CD4-positive, alpha-beta T cell treated with Interleukin-10 for 1 hour (primary cell): ENCODE measurements at places on chromosomes 6 and 20.

- no peak for DNase-seq
These were observed 68.2 kb upstream of the STXBP5 start for GRCh38 chr6:147136057-147136456.

DNA sequence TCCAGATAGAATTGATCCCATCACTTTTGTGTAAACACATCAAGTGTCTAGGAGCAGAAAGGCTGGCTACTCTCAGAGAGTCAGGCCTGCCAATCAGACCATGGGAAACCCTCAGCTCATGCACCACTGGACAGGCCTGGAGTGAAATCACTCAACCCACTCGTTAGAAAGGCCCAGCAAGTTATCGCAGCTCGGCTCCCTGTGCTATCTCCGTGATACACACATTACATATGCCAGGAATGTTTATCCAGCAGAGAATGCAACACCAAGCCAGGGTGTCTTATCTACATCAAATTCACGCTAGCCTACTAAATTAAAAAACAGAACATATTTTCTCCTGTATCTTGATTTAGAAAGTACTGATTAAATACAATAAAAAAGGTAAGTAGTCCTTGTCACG is 232.4 kb upstream of the FOXQ1 start:
- no peak for DNase-seq

- DNase-seq = no peak
These were observed 62.7 kb downstream of the THBS2 start for GRCh38 chr6:169190970-169191369.

- no peak for DNase-seq
These were observed 233.7 kb downstream of the THBS2 start for GRCh38 chr6:169019727-169020491.

DNA sequence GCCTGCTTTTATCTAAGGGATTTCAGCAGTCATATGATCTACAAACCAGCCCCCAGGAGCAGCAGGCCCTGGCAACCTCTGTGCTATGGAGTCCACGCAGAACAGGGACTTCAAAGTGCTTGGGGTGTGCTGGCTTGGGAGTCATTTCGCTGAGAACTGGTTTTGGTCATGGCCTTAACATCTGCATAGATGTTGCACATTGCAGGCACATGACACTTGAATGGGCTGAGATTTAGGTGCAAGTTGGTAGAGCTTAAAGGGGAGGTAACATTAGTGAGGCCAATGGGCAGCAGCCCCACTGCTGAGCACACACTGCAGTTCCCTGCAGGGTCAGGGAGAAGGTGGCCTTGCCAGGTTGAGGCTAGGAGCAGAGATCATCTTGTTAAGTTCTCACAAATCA is 43.6 kb downstream of the RREB1 start:
- DNase-seq = no peak

- DNase-seq = no peak
These were observed 146.7 kb downstream of the TASP1 start for GRCh38 chr20:13492001-13492481.

GRCh38 chr20:63178446-63178820 is 37.5 kb downstream of the YTHDF1 start:
- DNase-seq = no peak

GRCh38 chr6:22366214-22366613 is 69.4 kb upstream of the PRL start:
- no peak for DNase-seq

- no peak for DNase-seq
These were observed 106.3 kb downstream of the ZDHHC14 start for GRCh38 chr6:157487110-157487773.

GRCh38 chr20:62489186-62489931 is 13.6 kb upstream of the GATA5 start:
- no peak for DNase-seq

GRCh38 chr6:71015392-71015791 is 58.5 kb upstream of the B3GAT2 start:
- no peak for DNase-seq

GRCh38 chr20:62069741-62070216 is 4.1 kb upstream of the TAF4 start:
- no peak for DNase-seq

DNA sequence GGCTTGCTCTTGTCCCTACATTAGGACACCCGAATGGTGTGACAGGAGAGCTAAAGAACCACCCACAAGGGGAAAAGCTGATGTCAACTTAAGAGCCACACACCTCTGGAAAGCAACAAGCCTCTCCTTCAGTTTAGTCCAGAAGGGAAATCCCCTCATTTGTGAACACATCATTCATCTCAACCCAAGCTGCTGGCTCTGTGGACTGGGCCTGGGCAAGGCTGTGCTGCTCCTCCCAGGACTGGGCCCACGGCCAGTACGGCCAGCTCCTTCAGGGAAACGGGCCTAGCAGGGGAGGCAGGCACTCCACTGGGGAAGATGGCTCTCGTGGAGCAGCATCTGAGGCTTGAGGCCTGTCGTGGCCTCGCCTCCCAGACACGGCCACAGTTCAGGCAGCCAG is 12.8 kb upstream of the SLC4A11 start:
- DNase-seq = no peak

DNA sequence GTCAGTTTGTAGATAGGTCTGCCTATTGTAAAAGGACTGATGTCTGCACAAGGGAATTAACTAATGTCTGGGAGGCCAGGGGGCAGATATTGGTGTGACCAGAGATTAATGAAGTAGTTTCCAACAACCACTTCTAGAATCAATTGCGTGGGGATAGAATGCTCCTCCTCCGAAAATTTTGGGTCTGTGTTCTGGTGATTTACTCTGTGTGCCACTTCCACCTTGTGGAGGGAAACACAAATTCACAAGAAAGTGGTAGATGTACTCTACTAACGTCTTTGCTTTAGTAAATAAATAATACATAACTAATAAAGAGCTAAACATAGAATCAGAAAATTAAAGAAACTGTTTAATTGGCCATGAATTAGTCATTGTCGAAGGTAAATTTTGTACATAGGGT is 25.5 kb downstream of the TMEM14A start:
- no peak for DNase-seq

GRCh38 chr6:7512320-7512719 is 29.2 kb upstream of the DSP start:
- DNase-seq = no peak

- DNase-seq = no peak
These were observed 43.5 kb downstream of the NUP153 start for GRCh38 chr6:17663226-17663625.

- DNase-seq = no peak
These were observed 104.8 kb downstream of the MAFB start for GRCh38 chr20:40584130-40584809.

DNA sequence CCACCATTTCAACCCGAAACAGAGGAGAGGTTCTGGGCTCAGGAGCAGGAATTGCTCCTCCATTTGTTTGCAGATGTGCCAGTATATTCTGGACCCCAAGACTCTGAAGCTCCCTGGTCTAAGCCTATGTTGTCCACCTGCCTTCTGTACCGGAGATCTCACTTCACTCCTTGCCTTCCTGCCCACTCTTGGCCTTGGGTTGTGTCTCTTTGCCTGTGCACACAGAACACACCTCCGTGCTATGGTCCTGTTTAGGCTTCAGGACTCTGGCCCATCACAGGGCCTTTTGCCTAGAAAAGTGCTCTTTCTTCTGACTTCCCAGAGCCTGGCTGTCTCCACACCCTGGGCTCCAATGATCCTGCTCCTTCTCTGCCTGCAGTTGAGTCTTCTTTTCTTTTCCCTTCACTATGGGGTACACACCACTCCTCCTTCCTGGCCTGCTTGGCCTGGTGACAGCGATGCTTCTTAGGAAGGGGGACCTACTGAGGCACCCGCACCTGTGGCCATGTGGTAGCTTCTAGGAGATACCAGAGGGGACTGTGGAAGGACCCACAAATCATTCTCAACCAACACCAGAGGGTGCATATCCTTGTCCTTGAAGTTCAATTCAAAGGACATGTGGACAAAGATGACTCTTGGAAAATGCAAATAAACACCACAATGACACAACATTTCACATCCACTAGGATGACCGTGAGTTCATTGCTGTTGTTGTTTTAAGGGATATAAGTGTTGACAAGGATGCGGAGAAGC is 75.1 kb downstream of the FOXA2 start:
- DNase-seq = no peak

- no peak for DNase-seq
These were observed 118.5 kb downstream of the SNX5 start for GRCh38 chr20:17849901-17850683.

GRCh38 chr20:32072168-32072750 is 20.2 kb downstream of the HCK start:
- no peak for DNase-seq

DNA sequence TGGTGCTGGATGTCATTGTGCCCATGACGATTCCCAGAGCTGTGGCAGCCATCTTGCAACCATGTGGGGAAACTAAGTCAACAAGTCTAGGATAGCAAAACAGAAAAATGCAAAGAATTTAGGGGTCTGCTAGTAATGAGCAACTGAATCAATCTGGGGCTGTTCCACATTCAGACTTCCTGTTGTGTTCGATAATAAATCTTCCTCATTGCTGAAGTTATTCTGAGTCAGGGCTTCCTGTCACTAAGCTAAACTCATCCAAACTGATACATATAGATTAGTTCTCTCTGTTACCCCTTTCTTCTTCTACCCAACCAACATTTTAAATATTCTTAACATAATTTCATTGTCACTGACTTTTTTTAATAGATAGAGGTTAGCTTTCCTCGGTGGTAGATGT is 205.9 kb downstream of the HACE1 start:
- no peak for DNase-seq

DNA sequence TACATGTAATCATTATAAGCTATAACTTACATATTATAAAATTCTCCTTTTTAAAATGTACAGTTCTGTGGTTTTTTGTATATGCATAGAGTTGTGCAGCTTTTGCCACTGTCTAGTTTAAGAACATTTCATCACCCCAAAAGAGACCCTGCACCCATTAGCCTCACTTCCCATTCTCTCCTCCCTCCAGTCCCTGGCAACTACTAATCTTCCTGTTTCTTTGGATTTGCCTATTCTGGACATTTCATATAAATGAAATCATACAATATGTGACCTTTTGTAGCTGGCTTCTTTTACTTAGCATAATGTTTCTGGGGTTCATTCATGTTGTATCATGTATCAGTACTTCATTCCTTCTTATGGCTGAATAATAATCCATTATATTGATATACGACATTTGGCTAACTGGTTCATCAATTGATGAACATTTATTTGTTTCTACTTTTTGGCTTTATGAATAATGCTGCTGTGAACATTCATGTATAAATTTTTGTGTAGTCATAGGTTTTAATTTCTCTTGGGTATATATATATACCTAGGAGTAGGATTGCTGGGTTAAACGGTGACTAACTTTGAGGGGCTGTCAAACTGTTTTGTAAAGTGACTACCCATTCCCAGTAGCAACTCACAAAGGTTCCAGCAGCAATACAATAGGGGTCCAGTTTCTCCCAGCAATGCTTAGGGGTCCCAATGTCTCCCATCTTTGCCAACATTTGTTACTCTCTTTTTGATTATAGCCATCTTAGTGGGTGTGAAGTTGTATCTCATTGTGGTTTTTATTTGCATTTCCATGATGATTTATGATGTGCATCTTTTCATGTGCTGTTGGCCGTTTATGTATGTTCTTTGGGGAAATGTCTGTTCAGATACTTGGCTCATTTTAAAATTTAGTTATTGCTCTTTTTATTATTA is 10.7 kb downstream of the PTPRA start:
- no peak for DNase-seq

DNA sequence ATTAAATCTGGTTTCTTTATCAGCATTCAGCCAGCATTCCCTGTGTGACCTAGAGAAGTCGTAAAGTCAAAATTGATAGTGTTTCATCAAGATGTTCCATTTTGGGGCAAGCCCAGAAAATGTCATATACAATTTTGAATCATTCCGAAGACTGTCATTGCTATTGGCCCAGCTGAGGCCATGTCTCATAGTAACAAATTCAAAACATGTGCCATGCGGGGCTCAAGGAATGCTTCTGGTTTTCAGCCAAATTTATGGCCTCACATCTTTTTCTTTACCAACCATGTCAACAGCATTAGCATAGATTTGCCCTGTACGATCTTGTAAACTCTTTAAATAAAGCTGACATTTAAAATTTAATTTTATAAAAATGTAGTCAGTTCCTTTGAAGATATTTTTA is 314.7 kb downstream of the PAX1 start:
- no peak for DNase-seq

GRCh38 chr6:116180375-116180774 is 54.4 kb upstream of the COL10A1 start:
- DNase-seq = no peak

DNA sequence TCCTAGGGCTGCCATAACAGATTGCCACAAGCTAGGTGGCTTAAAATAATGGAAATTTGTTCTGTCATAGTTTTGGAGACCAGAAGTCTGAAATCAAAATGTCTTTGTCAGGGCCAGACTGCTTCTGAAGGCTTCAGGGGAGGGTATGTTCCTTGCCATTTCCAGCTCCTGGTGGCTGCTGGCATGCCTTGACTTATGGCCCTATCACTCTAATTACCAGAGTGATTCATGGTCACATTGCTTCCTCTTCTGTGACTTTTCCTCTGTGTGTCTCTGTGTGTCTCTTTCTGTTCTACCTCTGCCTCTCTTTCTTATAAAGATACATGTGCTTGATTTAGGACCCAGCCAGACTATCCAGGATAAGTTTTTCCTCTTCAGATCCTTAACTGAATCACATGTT is 635.2 kb upstream of the IMPG1 start:
- no peak for DNase-seq

DNA sequence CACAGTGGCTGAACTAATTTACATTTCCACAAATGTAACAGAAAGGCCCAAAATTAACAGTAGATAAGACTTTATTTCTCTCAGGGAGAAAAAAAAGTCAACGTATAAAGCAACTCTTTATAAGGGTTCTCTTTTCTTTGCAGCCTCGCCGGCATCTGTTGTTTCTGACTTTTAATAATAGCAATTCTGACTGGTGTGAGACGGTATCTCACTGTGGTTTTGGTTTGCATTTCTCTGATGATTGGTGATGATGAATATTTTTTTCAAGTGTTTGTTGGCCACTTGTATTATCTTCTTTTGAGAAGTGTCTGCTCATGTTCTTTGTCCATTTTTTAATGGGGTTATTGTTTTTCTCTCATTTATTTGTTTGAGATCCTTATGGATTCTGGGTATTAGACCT is 27.2 kb upstream of the FKBP1A start:
- no peak for DNase-seq
